Stimulated activated CD8-positive, alpha-beta memory T cell treated with anti-CD3 and anti-CD28 coated beads, Interleukin-4, amount 100 ng/mL, for 4 hours (primary cell): ENCODE measurements at places on chromosomes 13 and 19.

- DNase-seq, result no peak
Observed at GRCh38 chr13:75416327-75417011, 65.5 kb downstream of the TBC1D4 start.

DNA sequence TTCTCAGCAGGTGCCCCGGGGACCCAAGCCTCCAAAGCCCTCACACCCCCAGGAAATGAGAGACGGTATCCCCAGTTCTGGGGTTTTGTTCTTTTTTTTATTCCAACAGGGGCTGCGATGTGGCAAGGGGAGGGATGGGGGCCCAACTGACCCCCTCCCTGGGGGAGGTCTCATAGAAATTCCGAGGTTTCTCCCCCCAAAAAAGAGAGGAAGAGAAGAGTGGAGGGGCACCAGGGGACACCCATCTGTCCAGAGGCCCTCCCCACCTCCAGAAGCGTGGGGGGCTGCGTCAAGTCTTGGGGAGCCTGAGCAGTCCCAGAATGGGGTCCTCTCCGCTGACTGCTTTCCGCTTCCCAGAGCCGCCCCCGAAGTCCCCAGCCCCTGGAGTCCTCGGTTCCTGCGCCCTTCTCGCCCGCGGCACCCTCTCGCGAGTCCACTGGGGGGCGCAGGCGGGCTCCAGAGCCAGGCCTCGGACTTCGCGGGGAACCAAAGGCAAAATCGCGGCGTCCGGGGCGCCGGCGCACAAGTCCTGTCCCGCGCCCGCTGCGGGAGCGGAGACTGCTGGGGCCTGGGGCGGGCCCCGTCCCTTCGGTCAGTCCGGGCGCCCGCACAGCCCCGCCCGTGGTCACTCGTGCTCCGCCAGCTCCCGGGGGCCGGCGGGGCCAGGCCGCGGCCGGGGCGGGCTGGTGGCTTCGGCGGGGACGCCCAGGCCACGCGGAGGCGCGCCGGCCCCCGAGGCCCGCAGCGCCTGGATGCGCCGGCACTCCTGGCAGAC is 4.4 kb upstream of the ATP1A3 start:
- DNase-seq, result no peak

DNA sequence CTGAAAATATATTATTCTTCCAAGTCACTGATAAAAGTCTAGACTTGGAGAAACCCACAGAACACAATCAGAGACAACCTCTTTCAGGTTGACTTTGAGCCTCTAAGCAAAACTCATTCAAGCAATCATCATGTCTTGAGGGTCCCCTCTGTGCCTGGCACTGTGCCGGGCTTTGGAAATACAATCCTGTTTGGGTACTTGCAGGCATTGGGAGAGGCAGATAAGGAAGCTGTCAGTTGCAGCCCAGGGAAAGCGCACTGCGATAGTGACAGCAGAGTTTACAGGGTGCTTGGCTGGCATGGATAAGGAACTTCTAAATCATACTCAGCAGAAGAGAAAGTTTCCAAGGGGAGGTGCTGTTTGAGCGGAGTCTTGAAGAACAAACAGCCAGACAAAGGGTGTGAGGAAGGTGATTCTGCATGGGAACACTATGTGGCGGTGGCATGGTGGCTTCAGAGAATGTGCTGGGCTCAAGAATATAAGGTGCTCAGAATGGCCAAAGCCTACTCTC is 9.1 kb downstream of the SERP2 start:
- no peak for DNase-seq

- DNase-seq, result no peak
Observed at GRCh38 chr19:13823256-13823655, 28.0 kb downstream of the ZSWIM4 start.

GRCh38 chr13:27673911-27674310 is 52.2 kb downstream of the POLR1D start:
- no peak for DNase-seq

DNA sequence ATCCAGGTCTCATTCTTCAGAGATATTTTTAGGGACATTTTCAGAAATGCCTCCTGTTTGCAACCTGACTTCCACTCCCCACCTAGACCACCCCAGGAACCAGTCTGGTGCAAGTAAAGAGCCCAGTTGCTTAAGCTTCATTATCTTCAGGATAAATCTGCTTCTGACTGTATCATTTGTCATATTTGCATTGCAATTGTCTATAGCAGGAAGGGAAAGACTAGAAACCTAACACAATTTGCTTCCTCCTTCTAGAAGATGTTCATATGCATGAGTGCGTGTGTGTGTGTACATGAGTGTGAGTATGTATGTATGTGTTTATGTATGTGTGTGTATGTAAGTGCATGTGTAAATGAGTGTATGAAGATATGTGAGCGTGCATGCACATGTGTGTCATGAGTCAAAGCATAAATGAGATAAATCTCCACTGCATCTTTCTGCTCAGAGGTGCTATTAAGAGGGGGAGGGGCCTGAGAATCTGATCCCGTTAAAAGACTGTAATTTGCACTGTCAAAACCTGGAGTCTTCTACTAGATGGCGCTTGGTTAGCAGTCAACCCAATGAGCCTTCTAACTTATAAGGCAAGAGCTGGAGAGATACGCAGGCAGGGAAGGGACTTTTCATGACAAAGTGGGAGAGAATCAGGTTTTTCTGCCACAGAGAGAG is 178.8 kb upstream of the KL start:
- DNase-seq, result no peak
